ENCODE measurements at places on chromosomes 4 and X.

DNA sequence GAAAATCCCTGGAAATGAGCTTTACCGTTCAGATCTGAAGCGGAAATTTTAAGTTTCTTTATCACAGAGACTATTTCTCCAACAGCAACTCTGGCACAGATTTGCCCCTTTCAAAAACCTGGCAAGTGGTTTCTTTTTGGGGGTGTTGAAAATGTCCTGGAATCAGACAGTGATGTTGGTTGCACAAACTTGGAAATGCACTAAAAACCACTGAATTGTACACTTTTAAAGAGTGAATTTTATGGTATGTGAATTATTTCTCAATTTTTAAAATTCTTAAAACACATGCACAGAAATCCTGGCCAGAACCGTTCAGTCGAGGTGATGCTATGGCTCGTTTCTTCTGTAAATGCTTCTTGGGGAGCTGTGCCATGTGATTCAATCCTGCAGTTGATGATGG, 121.2 kb upstream of the RBPJ start:
- no peak for DNase-seq

DNA sequence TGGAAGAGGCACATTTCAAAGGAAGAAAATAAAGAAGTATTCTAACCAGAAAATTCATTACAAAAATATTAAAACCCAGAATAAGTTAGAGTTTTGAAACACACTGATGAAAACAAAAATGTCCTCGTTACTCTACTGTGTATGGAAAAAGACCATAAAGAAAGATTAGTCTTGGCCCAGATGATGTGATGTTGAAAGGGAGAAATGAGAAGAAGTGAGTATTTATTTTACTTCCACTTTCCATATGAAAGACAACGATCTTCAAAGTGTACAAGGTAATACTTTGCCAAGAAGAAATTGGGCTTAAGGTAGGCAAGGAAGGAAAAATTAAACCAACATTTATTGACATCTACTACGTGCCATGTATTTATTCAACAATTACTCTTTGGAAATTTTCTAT, 48.6 kb upstream of the EMCN start:
- DNase-seq: no peak

DNA sequence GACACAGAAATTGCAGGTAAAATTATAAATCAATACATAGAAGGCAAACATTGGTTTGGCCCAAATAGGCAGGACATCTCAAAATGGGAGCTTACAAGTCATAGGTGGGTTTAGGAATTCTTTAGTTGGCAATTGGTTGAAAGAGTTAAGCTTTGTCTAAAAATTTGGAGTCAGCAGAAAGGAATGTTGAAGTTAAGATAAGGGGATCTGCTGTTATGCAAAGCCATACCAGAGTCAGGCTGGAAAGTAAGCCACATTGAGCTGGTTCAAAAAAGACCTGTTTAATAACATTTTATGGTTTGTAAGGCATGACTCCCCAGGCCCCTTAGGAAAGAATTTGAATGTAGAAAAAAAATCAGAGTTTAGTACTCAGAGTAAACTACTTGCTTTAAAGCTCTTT, 92.6 kb downstream of the IL13RA2 start:
- DNase-seq: no peak

- no peak for DNase-seq
Measured at GRCh38 chrX:8897259-8897658, 96.1 kb upstream of the FAM9A start.

DNA sequence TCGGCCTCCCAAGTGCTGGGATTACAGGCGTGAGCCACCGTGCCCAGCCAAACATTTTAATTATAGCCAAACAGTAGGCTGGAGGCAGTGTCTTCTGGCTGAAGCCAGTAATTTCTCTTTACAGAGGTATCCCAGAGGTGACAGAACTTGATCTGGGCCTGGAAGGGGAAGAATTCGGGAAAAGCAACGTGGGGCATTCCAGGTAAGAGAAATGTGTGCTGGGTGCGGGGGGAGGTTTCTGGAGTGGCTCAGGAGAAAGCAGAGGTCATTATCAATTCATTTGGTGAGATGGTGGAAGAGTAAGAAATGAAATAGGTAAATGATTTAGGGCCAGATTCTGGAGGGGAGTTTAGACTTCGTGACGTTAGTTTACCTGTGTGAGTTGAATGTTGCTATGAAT, 2.4 kb downstream of the PRIMPOL start:
- DNase-seq: no peak

- no peak for DNase-seq
Measured at GRCh38 chr4:145921231-145921630, 17.4 kb downstream of the ZNF827 start.

GRCh38 chr4:81427344-81427821, 44.3 kb downstream of the RASGEF1B start:
- no peak for DNase-seq

DNA sequence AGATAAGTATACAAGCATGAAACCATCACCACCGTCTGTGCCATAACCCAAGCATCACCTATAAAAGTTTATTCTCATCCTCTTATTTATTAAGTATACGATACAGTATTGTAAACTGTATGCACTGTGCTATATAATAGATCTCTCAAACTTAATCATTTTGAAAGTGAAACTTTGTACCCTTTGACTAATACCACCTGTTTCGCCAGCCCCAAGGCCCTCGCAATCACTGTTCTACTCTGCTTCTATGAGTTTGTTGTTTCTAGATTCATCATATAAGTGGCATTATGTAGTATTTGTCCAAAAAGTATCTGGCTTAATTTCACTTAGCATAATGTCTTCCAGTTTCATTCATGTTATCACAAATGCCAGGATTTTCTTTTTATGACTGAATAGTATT, 72.1 kb upstream of the DOCK11 start:
- DNase-seq: no peak

GRCh38 chr4:59537246-59537886, 1662.8 kb upstream of the ADGRL3 start:
- DNase-seq: no peak

GRCh38 chr4:34643476-34643875, 1600.8 kb downstream of the ARAP2 start:
- DNase-seq: no peak

GRCh38 chr4:93693141-93693540, 135.4 kb upstream of the ATOH1 start:
- no peak for DNase-seq

- no peak for DNase-seq
Measured at GRCh38 chrX:109826954-109827708, 94.1 kb upstream of the ACSL4 start.

DNA sequence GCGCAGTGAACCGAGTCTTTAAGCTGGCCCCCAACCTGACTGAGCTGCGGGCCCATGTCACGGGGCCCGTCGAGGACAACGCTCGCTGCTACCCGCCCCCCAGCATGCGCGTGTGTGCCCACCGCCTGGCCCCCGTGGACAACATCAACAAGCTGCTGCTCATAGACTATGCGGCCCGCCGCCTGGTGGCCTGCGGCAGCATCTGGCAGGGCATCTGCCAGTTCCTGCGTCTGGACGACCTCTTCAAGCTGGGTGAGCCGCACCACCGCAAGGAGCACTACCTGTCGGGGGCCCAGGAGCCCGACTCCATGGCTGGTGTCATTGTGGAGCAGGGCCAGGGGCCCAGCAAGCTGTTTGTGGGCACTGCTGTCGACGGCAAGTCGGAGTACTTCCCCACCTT, 2.2 kb downstream of the PLXNA3 start:
- no peak for DNase-seq

DNA sequence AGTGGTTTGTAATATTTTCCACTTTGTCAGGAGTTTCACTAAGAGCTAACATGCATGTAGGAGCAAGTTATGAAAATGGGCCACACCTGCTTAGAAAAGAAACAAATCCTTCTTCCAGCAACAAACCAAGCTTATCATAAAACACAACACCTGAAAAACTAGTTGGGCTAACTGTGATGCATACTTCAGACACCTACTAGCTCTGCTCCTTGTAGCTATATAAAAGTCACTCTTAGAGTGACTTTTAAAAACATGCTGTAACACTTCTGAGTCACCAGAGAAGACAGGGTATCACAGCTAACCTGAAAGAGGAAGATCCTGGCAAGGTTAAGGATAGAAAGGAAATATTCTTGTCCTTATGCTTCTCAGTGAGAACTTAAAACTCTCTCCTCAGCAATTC, 3.6 kb upstream of the SLAIN2 start:
- DNase-seq: no peak

- no peak for DNase-seq
Measured at GRCh38 chrX:7943600-7944245, 16.5 kb upstream of the PNPLA4 start.

DNA sequence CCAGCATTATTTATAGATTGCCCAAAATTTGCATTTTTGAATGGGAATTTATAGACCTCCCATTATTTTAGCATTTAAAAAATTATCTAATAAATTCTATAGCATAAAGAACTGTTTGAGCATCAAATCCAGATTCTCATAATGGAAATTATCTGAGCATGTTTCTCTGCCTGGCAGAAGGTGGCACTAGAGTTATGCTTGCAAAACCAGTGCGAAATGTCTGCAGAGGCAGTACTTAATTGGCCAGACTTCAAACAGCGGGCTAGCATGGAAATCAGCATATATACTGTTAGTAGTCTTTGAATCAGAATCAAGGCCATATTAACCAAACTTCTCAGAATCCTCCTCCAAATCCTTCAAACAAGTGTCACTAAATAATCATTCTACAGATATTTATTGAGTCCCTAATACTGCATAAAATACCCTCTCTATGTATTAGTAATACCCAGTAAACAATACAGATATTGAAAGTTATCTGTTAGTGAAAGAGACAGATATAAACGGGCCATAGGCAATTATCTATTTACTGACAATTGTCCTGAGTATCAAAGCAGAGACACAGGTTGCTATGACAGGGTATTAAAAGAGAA, 78.7 kb upstream of the DCLK2 start:
- peak; percentile 12 for DNase-seq

DNA sequence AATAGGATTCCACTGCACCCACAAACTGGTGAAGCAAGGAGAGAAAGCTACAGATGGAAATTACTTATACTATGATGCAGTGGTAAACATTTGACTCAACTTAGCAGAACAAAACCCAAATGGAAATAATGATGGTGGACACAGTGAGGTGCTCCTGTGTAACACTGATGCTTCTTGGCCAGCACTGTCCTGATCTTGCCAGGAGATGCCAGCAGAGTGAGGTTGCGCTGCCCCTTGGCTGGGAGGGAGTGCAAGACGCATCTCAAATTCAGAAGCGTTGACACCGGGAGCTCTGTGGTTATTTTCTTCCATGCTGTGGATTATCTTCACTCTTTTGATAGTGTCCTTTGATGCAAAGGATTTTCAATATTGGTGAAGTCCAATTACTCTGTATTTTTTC, 22.0 kb upstream of the ARSH start:
- no peak for DNase-seq

DNA sequence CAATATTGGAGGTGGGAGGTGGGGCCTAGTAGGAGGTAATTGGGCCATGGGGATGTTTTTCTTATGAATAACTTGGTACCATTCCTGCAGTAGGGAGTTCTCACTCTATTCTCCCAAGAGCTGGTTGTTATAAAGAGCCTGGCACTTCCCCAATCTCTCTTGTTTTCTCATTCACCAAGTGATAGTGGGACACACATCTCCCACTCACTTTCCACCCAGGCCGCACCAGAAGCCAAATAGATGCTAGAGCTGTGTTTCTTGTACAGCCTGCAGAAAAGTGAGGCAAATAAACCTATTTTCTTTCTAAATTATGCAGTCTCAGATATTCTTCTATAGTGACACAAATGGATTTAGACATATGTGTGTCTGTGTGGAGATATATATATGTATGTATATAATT, 117.6 kb downstream of the ANKRD50 start:
- DNase-seq: no peak

DNA sequence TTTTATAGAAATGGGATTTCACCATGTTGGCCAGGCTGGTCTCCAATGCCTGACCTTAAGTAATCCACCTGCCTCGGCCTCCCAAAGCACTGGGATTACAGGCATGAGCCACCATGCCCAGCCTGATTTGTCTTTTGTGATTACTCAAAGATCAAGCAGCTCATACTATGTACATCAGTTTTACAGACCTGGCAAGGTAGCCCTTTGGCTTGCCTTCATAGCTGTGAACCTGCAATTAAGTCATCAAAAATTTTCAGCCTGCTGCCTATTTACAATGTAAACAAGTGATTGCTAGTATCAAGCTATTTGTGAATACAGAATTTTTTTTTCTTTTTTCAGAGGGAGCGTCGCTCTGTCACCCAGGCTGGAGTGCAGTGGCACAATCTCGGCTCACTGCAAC, 46.2 kb downstream of the GSX2 start:
- no peak for DNase-seq

DNA sequence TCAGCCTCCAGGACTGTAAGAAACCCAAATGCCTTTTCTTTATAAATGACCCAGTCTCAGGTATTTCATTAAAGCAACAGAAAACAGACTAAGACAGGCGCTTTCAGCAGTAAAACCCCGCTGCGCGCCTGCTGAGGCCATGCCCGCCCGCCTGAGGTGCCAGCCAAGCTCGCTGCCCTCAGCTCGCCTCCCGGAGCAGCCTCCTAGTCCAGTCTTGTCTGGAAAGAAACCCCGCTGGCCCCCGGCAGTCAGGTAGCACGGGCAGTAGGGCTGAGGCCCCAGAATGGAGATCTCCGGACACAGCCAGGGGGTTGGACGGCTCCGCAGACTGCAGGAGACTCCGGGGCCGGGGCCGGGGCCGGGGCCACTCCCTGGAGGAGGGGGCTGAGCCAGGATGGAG, 31.7 kb downstream of the ZFYVE28 start:
- DNase-seq: no peak

DNA sequence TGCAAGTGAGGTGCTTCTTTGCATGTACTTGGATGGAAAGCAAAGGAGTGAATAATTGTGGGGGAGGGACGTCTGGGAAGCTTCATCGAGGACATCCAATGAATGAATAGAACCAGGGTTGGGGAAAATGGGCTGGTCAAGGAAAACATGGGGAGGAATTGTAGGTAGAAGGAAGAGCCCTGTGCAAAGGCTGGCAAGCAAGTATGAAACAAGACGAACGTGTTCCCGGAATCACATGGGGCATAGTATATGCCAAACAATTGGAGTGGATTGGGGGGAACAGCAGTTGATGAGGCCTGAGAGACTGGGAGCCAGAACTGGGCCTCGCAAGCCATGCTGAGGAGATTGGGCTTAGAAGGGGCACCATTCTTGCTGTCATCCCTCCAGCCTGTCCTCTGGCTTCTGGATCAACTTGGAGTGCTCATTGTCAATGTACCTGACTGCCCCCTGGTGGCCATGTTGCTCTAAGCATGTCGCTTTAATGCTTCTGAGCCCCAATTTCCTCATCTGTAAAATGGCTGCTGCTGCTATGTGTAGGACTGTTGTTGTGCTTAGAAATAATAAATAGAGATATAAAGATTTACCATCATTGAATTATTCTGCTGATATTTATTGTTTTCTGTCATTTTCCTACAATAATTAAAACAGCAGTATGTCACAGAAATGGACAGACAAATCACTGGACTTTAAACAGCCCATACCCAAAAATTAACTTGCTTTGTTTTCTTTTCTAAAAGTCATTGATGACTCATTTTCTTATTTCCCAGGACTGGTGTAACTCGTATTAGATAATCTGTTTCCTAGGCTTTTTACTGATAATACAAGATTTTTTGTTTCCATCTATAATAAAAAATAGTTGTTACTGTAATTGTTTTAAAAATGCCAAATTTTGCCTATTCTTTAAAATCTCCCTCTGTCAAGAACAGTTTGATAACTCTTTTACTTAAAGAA, 66.4 kb downstream of the JADE3 start:
- DNase-seq: peak; percentile 66
